ENCODE measurements at places on chromosomes 4 and X.

GRCh38 chrX:97850911-97851310 lies 967.2 kb downstream of the RPA4 start:
- DNase-seq: no peak

DNA sequence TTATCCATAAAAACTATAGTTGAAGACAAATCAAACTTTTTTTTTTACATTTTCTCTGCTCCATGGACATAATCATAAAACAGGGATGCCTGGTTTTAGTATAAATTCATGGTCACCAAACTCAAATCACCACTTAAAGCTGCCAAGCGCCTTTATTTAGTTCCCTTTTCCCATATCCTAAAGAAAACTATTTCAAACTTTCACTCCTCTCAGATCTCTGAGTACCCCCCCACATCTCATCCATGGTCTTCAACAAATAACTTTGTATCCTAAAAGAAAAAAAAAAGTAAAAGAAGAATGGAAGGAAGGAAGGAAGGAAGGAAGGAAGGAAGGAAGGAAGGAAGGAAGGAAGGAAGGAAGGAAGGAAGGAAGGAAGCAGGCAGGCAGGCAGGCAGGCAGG lies 1438.7 kb downstream of the C4orf33 start:
- DNase-seq: no peak

- DNase-seq: no peak
Observed at GRCh38 chrX:41308884-41309647, 24.9 kb upstream of the DDX3X start.

GRCh38 chr4:99965674-99966350 lies 15.7 kb upstream of the H2AZ1 start:
- DNase-seq: no peak

DNA sequence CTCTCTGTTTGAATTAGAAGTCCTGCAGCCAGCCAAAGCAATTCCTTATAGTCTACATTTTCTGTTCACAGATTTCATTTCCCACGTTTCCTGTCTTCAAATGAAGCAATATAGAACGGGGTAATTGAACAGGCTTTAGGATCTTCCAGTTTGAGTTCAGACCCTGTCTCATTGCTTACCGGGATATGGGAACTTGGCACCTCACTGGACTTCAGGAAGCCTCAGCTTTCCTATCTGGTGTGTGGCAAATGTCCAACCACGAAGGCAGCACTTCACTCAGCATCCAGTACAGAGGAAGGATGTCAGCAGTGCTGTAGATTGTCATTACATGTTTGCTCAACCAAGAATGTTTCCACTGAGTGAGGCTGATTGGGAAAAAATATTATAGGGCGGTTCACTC lies 271.1 kb upstream of the ZFP42 start:
- no peak for DNase-seq

Data from AG04449 (cell line).